RPMI8226 (cell line): ENCODE measurements at places on chromosomes 16 and 17.
A peak's percentile ranks its signal among the peaks of the same experiment; 100 is the strongest.

DNA sequence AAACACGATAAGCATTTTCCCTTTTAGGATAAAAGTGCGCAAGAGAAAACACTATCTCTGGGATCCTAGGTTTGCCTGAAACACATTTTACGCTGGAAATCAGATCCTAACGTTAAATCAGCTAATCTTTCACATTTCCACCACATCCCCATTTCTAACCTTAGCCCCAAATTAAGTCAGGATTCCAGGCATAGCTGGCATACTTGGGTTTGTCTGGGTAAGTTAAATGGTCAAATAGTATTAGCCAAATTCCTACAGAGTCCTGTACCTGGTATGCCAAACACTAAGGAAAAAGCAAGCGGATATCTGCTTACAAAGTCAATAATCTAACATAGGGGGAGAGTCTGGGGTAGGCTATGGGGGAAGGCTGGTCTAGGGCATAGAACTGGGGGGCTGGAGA is 557.4 kb upstream of the ZFHX3 start:
- DNase-seq: no peak

GRCh38 chr17:50549969-50550368 is 3.0 kb downstream of the SPATA20 start:
- DNase-seq: no peak

GRCh38 chr16:66484453-66485213 is 57.5 kb downstream of the BEAN1 start:
- DNase-seq: peak; percentile 49

- no peak for DNase-seq
Observed at GRCh38 chr17:30952638-30953393, 18.0 kb upstream of the RNF135 start.

- DNase-seq: no peak
Observed at GRCh38 chr16:73125850-73126524, 78.1 kb upstream of the ZFHX3 start.

- peak; percentile 86 for DNase-seq
Observed at GRCh38 chr17:72726936-72727335, 365.6 kb downstream of the SLC39A11 start.

GRCh38 chr17:19368229-19368628 is 5.7 kb upstream of the B9D1 start:
- DNase-seq: no peak

GRCh38 chr16:87163637-87164036 is 153.6 kb downstream of the C16orf95 start:
- no peak for DNase-seq

DNA sequence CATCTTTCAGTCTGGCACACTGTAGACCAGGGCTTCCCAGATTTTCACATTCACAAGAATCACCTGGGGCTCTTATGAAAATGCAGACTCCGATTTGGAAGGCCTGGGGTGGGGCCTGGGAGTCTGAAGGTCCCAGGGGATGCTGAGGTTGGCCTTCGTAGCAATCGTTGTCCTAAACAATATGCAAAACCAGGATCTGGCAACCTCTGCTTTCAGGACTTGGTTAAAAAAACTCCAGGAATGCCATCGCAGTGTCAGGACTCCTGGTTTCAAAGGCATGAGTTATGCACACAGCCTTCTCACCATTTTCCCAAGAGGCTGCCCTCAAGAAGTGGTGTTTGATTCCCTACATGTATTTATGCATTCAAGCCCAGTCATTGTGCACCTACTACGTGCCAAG is 6.7 kb downstream of the CLEC19A start:
- no peak for DNase-seq

- peak; percentile 36 for DNase-seq
Observed at GRCh38 chr17:10025976-10026901, 121.2 kb upstream of the RCVRN start.

GRCh38 chr17:38326996-38327792 is 16.6 kb downstream of the GPR179 start:
- no peak for DNase-seq

DNA sequence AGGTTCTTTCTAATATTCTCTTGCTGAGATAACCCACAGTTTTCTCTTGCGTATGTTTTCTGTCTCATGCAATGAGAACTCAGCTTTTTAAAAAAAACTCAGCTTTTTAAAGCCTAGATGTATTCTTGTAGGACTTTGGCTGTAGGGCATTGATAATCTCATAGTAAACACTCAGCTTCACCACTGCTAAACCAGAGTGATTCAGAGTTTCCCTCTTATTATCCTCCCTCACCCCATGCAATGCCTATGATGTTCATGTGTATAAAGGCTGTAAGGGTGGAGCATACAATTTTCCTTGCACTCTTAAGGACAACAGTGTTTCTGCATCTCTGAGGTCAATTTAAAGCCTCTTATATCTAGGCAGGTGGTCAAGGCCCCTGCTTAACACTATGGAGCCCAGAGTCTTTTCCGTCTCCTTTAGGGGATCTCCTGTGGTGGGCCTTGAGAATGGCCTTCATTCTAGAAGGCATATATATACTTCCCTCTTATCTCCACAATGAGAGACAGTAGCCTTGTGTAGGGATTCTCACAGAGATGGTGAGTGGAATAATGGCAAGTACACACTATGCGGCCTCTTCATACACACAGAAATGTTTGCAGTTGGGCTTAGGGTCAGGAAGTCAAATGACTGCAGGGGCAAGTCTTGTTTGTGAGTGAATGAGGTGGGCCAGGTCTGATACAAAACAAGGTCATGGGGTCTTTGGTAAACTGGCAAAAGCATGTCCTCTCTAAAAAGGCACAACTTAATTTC is 279.6 kb downstream of the HS3ST3A1 start:
- DNase-seq: no peak

DNA sequence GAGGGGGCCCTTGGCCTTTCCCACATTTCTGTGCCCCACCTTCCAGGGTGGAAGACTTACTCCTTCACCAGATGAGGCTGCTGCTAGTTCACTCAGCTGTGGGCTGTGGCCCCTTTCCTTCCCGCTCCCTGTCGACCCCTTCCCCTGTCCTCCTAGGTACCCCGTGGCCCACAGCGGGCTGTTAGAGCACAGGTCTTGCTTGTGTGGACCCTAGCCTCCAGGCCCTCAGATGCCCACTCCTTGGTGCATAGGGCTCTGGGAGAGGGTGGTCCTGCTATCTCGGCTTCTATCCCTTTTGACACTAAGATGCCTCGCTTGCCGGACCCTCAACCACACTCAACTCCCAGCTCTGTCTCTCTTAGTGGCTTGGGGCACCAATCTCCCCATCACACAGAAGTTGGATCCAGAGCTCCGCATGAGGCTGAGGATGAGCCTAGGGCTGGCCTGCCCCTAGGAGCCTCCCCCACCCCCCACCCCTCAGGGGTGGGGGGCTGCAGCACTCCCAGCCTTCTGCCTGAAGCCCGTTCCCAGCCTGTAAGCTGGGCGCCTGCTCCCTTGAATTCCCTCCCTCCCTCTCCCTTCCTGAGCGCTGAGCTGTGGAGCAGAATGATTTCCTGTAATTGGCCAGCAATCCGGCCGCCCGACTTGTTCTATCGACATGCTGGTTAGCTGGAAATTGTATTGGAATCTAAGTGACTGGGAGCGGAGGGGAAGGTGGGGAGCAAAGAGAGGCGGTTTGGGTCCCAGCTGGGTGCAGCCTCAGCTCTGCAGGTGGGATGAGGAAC is 30.9 kb downstream of the DCAKD start:
- no peak for DNase-seq

GRCh38 chr17:64984181-64984580 is 64.9 kb upstream of the LRRC37A3 start:
- no peak for DNase-seq

DNA sequence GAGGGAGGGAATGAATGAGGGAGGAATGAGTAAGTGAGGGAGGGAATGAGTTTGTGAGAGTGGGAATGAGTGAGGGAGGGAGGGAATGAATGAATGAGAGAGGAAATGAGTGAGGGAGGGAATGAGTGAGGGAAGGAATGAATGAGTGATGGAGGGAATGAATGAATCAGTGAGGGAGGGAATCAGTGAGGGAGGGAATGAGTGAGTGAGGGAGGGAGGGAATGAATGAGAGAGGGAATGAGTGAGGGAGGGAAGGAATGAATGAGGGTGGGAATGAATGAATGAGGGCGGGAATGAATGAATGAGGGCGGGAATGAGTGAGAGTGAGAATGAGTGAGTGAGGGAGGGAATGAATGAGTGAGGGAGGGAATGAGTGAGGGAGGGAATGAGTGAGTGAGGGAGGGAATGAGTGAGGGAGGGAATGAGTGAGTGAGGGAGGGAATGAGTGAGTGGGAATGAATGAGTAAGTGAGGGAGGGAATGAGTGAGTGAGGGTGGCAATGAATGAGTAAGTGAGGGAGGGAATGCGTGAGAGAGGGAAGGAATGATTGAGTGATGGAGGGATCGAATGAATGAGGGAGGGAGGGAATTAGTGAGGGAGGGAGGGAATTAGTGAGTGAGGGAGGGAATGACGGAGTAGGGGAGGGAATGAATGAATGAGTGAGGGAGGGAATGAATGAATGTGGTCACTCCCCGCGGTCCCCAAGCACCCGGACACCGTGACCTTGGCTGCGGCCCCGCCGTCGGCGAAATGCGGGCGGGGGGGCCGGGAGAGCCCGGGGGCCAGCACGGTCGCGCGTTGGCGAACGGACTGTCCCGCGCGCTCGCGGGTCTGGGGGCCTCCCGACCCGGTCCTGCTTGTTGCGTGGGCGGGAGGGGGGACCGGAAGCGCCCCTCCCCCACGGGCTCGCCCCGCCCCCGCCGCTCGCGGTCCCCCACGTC is 1.1 kb upstream of the UBE2I start:
- DNase-seq: peak; percentile 83

- no peak for DNase-seq
Observed at GRCh38 chr16:25010542-25010941, 4.6 kb downstream of the ARHGAP17 start.

- no peak for DNase-seq
Observed at GRCh38 chr17:82092628-82092994, 5.4 kb downstream of the FASN start.
